Thymus (tissue), 14 donors: ENCODE measurements at places on chromosomes 7 and 10.

DNA sequence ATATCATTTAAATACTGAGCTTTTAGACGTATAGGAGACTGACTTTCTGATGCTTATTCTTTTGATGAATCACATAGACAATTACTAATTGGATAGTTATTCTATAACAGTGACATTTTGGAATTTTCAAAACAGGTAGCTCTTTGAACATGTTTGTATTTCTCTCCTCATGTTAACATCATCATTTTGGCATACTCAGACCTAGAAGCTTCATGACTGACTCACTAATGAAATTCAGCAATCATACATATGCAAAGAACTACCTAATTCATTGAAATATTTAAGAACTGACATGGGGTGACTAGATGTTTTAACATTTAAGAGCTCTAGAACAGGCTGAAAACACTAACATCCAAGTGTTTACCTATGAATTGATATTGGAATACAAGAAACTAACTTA, 192.3 kb downstream of the VTI1A start:
- no peak for DNase-seq

DNA sequence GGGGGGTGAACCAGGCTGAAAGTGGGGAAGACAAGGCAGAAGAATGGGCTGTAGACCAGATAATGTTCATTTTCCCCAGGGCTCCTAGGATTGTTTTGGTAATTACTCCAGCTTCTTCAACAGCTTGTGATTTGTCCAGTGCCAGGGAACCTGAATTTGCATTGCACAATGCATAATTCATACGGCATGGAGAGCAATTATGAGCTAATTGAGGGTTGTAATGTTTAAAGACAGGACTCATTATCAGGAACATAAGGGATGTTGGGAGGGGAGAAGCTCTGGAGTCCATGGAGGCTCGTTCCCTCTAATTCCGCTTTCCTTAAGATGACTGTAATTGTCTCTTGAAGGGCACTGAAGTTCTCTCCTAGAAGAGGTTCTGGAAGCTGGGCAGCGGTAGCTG, 405.0 kb upstream of the ZMIZ1 start:
- DNase-seq = no peak

- DNase-seq = no peak
Observed at GRCh38 chr7:47370461-47371042, 211.4 kb downstream of the TNS3 start.

DNA sequence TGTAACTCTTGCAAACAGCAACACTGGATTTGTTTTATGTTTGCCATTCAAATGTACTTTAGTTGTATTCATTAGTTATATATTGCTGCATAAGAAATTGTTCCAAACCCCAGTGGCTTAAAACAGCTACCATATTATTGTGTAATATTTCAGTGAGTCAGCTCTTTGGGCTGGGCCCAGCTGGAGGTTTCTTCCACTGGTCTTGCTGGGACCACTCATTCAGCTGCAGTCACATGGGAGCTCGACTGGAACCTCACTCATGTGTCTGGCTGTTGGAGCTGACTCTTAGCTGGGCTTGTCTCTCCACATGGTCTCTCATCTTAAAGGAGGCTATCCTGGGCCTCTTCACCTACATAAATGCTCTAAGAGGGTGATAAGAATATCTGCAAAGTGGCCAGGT, 23.2 kb upstream of the PIP4K2A start:
- no peak for DNase-seq

DNA sequence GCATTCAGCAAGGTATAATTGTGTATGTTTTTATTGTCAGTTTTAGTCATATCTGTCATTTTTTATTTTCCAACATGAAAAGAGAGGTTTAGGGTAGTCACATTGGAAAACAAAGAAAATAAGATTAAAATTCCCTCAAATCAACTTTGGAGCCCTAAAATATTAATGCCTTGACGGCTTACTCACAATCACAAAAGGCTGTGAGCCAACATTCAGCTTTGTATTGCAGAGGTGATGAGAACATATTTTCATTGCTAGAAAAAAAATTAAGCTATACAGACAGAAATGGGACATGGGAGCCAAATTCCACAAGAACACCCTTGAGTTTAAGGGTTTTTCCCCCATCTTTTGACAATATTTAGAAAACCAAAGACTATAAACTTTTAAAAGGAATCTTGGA, 30.2 kb downstream of the CALD1 start:
- no peak for DNase-seq

DNA sequence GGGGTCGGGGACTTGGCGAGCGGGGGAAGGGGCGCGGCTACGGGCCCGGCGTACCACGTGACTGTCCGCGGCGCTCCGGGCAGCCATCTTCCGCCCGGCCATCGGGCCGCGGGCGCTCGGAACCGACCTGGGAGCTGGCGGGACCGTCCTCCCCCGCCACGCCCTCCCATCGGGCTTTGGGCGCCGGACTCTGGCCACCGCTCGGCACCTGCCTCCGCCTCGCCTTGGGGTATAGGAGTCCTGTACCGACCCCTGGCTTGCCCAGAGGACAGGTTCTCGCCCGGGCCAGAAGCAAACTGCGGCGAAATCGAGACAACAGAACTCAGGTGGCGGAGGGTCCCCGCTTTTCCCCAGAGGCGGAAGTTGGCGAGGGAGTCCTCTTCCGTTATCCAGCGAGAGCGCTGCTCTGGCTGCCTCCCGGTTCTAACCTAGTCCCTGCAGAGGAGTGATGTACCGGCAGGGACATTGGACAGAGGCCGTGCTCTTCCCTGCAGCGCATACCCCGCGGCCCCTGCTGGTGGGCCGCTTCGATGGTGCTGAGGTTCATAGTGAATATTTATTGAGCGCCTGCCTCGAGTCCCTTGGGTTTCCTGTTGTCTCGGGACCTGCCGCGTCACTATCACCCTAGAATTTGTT, 1.2 kb upstream of the SGMS1 start:
- no peak for DNase-seq

GRCh38 chr10:17273403-17273802, 45.4 kb downstream of the VIM start:
- no peak for DNase-seq

GRCh38 chr10:128016423-128017060, 109.6 kb downstream of the PTPRE start:
- DNase-seq = no peak

DNA sequence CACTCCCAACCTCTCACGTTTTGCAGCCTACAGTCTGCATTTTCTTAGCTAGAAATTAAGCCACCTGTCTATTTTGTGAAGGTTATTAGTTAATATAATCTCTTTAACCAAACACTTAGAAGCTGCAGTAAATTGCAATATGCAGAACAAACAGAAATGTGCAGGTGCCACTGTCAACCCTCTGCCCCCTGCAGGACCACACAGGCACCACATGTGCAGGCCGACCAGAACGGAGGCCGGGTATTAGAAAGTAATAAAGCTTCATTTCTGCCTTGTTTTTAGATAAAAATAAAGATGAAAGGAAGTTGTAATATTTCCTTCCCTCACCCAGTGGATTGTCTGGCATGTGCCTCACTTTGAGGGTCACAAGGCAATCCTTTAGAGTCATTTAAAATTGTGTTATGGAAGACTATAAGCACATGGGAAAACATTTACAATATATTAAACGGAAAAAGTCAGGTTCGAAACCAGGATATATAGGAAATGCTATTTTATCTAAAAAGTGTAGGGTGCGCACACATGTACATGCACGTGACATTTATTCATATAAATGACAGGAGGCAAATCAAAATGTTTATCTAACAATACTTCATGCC, 158.2 kb downstream of the ARHGAP12 start:
- DNase-seq = peak; percentile 11

GRCh38 chr7:14834456-14834855, 68.1 kb downstream of the DGKB start:
- no peak for DNase-seq

DNA sequence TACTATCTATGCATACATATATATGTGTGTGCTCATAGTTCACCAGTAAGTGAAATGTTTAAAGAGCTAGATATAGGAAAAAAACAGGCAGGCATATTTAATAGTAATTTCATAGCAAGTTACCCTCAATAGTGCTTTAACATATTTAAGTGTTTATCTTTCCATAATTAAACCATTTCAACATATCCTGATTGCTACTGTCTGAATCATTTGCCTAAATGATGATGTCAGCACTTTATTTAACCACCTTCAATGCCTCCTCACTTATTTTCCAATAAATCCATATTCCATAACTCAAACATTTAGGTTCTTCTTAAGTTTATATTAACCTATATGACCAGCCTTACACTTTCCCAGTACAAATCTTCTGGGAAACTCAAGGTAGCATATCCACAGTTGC, 601.1 kb downstream of the ARL4A start:
- DNase-seq = no peak

DNA sequence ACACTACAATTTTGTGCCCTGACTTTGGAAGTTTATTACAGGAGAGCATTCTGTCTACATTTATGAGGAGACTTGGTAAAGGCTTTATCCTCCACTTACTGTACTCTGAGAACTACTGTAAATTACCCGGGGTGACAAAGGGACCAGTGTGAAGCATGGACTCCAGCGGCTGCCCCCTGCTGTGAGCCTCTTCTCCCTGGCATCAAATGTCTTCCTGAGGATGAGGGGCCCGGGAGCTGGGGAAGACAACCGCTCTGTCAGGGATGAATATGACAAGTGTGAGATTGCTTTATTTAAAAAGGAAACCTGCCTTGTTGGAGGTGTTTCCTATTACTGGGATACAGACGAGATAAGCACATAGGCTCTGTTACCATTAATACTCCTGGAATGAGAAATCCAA, 714.8 kb downstream of the CCSER2 start:
- DNase-seq = no peak

DNA sequence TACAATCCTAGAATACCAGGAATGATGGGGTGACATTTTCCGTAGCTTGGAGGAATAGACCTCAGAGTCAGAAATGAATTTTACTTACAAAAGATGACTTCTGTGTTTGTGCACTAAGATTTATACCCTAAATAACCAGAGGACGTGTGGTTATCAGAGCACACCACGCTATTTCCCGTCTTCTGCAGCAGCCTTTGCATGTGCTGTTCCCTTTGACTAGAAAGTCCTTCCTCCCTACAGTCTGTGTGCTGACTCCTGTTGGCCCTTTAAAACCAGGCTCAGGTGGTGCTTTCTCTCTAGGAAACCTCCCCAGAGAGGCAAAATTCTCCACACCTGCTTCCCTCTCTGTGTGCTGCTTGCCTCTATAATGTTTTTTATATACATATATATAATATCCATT, 73.3 kb upstream of the SMNDC1 start:
- DNase-seq = no peak

DNA sequence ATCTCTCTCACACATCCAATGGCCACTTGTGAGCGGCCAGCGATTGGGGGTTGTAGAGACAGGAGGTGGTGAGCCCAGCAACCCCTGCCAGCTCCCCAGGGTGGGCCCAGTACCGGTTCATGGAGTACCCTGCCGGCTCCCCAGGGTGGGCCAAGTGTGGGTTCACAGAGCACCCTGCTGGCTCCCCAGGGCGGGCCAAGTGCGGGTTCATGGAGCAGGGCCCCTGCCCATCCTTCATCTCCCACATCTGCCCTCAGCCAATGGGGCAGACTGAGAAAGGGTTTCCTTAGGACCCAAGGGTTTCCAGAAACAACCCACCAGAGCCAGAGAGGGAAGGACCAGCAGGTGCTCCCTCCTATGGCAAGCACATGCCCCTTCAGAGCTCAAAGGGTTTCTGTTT, 21.4 kb upstream of the SLIT1 start:
- no peak for DNase-seq

GRCh38 chr10:23910291-23910690, 298.6 kb upstream of the KIAA1217 start:
- DNase-seq = no peak

GRCh38 chr10:100655760-100656421, 89.5 kb upstream of the PAX2 start:
- DNase-seq = no peak

- no peak for DNase-seq
Observed at GRCh38 chr10:69464801-69465401, 13.6 kb downstream of the TSPAN15 start.

- DNase-seq = no peak
Observed at GRCh38 chr7:149420006-149420405, 40.9 kb downstream of the ZNF777 start.

- no peak for DNase-seq
Observed at GRCh38 chr10:22319547-22319979, 1.3 kb upstream of the BMI1 start.

GRCh38 chr7:1062296-1063294, 18.2 kb downstream of the GPR146 start:
- DNase-seq = no peak

DNA sequence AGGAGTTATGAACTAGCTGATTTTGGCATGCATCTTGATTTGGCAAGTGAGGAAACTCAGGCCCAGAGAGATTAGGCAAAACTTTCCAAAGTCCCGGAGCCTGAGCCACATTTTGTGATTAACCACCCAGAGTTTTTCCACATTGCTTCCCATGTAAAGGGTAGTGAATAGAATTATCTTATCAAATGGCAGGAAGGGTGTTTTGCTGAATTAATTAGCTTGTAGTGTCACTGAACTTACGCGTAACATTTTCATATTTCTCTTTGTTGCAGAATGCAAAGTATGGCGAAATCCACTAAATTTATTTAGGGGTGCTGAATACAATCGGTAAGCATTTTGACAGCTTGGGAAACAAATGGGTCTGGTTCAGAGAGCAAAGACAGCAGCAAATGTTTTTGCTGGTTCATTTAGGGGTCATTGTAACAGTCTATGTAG, 176.2 kb downstream of the ST7 start:
- no peak for DNase-seq

DNA sequence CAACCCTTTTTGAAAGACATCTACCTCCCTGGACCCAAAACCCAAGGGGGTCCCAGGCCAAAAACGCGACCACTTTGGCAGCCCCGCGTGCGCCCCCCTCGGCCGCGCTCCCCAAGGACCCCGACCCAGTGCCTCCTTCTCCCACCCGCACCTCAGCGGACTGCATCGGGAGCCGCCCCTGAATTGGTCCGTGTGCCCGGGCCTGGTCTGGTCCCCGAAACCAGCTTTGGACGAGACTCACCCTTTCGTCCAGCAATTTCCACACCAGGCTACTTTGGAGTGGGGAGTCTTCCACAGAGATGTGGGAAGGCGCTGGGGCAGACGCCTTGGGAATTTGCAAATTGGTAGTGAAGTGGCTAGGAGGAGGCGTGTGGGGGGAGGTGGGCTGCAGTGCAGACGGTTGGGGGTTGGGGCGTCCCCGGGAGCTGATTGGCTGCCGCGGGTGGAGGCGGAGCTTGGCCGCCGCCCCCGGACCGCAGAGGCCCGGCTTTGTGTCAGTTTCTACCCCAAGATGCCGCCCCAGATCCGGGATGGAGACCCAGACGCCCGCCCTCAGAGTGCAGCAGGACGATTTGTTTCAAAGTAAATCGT, 16.9 kb downstream of the TCAF1 start:
- DNase-seq = peak; percentile 37

- DNase-seq = no peak
Observed at GRCh38 chr10:47409866-47410256, 25.8 kb upstream of the ZNF488 start.
